ENCODE measurements at places on chromosomes 3 and 15.

GRCh38 chr3:9901967-9902366 lies 681 bp upstream of the IL17RE start:
- DNase-seq: no peak

- no peak for DNase-seq
These were observed 236.8 kb downstream of the MEIS2 start for GRCh38 chr15:36863570-36863969.

GRCh38 chr3:131762981-131763564 lies 260.3 kb upstream of the MRPL3 start:
- no peak for DNase-seq

DNA sequence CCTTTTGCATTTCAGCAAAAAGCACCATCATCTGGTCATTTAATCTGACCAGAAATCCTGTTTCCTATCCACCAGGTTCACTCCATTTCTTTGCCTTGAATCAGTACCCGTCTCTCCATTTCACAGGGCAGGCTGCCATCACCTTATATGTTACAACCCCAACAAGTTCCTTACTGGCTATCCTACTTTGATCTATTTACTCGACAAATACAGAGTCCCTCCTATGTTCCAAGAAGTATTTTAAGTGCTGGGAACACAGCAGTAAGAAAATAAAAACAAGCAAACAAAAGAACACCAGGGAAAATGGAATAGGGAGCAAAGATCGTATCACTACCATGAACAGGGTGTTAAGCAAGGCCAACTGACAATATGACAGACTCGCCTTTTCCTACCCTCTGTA lies 295.2 kb upstream of the WNT5A start:
- no peak for DNase-seq

DNA sequence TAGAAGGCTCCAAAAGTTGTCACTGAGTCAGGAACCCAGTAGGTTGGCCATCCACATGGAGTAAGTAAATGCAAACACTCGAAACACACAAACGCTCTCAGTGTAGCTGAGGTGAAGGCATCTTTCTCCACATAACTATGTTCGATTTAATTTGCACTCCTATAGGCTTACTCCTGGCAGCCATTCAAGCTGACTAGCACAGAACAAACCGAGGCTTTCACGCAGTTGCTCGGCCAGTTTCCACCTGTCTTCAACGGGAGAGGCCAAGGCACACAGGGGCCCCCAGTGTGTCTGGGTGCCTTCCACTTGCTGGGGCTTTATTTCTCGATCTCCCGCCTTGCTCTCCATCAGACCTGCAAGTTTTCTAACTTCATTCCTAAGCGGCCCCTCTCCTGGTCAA lies 18.9 kb downstream of the RGMA start:
- no peak for DNase-seq

GRCh38 chr15:68113751-68114150 lies 59.6 kb downstream of the PIAS1 start:
- DNase-seq: no peak

- peak; percentile 18 for DNase-seq
These were observed 624 bp downstream of the AP3B2 start for GRCh38 chr15:82709081-82709420.

DNA sequence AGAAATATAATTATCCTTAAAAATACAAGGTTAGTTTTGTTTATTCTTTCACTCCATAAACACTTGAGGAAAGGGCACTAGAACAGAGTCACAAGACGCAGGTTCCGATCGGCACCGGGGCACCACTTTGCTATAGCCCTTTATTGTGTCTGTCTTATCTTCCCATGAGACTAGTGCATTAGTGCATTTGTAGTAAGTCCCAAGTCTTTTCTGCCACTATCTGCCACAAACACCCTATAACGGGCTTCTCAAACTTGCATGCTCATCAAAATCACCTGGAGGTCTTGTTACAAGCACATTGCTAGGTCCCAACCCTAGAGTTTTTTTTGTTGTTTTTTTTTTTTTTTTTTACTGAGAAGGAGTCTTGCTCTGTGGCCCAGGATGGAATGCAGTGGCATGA lies 213.1 kb downstream of the FOXP1 start:
- DNase-seq: no peak

GRCh38 chr3:30628901-30629590 lies 22.6 kb downstream of the TGFBR2 start:
- peak; percentile 47 for DNase-seq

DNA sequence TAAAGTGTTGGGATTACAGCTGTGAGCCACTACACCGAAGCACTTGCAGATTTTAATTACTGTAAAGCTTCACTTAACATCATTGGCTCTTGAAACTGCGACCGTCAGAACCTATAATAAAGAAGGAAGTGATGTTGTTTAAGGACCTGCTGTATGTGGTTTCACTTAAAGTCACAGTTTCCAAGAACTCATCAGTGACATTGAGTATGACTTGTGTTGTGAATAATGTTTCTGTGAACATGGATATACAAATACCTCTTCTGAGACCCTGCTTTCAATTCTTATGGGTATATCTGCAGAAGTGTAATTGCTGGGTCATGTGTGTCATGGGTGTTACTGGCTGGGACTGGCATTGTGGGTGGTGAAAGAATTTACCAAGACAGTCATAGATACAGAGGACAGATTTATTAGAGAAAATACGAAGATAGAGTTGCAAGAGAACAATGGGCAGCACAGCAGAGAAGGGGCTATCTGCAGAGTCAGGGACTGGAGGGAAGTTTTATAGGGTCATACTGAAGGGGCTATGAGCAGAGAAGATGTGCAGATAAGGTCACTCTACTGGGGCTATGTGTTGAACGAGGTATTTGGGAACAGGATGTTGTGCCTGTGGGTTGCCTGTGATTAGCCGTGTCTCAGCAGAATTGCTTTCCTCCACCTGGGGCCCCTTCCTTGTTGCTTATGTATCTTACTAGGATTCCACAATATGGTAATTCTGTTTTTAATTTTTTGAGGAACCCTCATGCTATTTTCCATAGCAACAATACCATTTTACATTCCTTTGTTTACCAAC lies 4.5 kb downstream of the NDUFB5 start:
- no peak for DNase-seq
